ENCODE measurements at places on chromosomes 7 and 10.

DNA sequence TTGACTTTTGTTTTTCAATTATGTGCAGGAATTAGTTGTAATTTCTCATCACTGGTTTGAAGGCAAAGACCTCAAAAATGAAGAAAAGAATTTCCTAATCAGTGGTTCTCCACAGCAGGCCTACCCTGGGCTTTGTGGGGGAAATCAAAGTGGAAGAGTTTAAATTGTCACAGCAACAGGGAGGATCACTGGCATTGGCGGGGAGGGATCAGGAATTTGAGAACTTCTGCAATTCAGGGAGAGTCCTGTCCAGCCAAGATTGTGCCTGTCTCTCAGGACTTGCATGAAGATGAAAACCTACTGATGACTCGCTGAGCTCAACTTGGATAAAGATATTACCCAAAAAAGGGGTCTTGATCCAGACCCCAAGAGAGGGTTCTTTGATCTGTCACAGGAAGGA is 70.1 kb downstream of the HACD1 start:
- DNase-seq = peak; percentile 30

GRCh38 chr7:104231054-104232046 is 23.5 kb upstream of the ORC5 start:
- DNase-seq = peak; percentile 71

DNA sequence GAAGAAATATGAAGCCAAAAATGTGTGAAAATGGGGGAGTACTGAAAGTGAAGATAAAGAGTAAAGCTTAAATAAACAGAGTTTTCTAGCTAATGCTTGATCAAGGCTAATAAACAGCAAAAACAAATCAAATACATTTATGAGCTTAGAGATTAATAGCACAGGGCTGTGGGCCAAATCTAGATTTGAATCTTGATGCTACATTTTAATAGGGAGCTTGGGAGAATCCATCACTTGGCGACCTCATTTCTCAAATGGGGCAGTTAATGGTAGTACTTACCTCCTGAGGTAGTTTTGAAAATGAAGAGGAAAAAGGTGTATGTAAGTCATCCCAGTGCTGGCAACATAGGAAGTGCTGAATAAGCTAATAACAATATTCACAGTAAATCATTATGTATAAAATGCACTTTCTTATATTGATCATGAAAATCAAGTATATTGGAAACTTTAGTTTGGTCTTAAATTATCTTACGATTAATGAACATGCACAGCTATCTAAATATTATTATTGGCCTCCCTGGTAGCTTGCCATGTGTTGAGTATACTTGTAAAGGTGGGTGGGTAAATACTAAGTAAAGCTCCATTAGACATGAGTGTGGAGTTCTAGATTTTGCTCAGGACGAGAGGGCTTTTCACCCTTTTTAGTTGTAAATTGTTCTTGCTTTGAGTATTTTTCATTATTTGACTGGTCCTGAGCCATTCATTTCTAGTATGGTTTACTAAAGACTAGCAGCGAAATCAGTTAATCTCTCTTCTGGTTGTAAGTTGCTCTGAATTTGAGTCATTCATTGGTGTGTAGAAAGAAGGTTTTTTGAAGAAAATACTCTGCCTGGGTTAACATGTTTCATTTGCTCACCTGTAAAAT is 5.1 kb downstream of the BICC1 start:
- no peak for DNase-seq

- no peak for DNase-seq
These were observed 227.2 kb upstream of the KLF14 start for GRCh38 chr7:130961128-130961601.

- DNase-seq = no peak
These were observed 40.6 kb upstream of the WAC start for GRCh38 chr10:28492116-28492920.

- DNase-seq = peak; percentile 92
These were observed at the start of the genes TUBGCP2 and ZNF511 for GRCh38 chr10:133308421-133309099. TUBGCP2 (minus strand) TSS chr10:133308872; CDS start chr10:133302941, 5,931 bp downstream. ZNF511 (plus strand) TSS chr10:133308914; CDS start chr10:133308944, 30 bp downstream.

DNA sequence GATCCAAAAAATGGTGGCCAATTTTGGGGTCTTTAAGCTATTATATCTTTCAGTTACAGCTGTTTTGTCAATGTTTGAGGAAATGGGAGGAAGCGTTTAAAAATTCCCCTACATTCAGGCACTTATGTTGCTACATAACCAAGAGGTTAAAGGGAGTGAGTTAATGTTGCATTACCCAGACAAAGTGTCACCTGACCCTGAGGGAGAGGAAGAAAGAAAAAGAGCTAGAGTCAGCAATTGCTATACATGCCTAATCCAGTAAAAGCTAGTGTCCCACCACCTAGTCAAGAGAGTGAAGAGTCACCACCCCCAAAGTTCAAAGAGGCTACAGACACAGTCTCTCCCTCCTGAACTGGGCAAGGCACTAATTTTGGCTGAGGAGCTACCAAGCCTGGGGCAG is 69.5 kb upstream of the ZNF92 start:
- no peak for DNase-seq

DNA sequence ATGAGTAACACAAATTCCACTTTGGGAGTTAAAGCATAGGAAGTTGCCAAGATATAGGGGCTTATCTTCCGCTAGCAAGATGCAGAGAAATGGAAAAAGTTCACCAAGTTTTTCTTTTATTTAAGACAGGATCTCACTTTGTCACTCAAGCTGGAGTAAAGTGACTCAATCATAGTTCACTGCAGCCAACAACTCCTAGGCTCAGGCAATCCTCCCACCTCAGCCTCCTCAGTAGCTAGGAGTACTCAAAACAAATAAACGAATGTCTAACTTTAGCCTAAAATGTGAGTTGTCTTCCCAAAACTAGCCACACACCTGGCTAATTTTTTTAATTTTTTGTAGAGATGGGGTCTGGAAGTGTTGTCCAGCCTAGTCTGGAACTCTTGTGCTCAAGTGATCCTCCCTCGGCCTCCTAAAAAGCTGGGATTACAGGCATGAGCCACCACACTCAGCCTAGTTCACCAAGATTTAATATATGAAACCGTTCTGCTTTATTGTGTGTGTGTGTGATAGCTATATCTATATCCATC is 9.9 kb downstream of the VIM start:
- DNase-seq = no peak

DNA sequence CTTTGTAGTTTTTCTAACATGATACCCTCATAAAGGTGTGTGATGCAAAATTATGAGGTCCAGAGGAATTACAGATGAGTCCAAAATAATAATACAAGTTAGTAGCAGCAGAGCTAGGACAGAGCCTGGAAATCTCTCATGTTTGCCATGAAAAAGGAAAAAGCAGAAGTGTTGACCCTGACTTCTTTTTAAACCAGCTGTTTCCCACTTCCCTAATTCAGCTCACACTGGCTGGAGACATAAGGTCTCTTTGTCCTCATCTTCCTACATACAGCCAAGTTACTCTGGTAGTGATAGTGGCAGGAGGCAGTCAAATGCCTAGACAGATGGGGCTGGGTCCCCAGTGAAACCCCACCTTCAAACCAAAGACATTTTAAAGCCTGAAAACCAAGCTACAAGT is 269.2 kb downstream of the C7orf25 start:
- DNase-seq = no peak

GRCh38 chr7:121766676-121767075 is 106.3 kb upstream of the PTPRZ1 start:
- DNase-seq = no peak

GRCh38 chr10:101272229-101272868 is 43.1 kb upstream of the LBX1 start:
- peak; percentile 87 for DNase-seq

DNA sequence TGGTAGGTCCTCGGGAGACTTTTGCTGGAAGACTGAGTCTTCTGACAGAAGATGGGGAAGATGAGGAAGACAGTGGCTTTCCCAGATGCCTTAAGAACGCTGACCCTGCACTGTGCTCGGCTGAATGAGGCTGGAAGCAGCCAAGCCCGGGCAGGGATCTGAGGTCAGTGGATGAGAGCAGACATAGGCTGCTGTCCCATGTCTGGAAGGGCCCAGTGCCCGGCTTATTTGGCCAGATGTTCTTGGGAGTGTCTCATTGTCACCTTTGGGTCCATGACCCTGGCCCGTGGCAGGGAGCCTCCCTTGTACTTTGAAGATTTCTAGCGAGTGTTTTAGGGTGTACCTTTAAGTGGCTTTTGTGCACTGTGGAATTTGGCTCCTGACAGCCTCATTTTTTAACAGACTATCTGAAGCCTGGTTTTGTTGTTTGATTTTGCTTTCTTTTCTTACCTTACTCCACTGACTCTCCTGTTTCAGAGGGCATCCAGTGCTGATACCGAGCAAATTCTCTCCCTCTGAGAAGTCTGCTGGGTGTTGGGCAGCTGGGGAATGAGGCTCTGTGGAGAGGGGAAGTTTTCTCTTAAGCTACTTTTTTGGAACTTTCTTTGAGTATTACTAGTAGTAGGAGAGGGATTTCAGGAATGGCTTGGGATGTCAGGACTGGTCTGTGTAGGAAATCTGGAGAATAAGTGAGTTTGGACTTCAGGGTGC is 61.4 kb downstream of the CREB5 start:
- no peak for DNase-seq

- DNase-seq = peak; percentile 93
These were observed 23.2 kb downstream of the POR start for GRCh38 chr7:75937958-75938786.

DNA sequence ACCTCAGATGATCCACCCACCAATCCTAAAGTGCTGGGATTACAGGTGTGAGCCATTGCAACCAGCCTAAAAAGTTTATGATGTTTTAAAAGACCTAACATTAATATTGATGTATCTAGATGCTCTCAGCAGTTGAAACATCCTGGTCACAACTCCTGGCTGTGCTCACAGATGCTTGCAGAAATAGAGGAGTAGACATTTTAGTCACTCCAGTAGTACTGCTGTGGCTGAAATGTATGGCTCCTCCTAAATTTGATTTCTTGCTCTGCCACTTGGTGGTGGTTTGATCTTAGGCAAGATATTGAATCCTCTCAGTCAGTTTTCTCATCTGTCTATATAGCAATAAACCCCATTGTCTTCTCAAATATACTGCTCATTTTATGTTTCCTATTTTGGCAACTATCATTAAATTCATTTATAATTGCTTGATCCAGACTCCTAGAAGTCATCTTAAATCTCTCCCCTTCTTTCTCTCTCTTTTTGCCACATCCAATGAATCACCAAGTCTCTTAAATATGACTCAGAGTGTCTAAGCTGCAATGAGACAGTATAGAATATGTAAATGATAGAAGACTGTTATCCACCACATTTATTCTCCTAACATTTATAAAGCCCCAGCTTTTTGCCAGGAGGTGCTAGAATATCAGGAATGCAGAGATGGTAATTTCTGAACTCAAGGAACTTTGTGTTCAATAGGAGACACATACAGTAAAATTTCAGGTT is 78.1 kb upstream of the NRBF2 start:
- no peak for DNase-seq

DNA sequence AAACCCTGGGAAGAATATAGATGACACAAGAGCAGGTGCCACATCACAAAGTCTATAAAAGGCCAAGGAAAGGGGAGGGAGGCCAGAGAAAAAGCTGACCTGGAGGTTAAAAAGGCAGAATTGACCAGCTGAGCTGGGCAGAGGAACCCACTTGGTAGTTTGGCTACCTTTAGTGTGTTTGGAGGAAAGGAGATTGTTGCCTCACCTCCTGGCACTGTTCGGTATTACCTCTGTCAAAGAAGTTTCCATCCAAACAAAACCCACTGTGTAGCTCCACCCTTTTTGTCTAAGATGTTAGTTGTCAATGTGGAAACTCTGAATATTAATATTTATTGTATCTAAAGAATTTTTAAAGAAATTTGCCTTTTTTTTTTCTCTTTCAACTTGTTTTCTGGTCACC is 23.4 kb downstream of the ENTPD7 start:
- no peak for DNase-seq

DNA sequence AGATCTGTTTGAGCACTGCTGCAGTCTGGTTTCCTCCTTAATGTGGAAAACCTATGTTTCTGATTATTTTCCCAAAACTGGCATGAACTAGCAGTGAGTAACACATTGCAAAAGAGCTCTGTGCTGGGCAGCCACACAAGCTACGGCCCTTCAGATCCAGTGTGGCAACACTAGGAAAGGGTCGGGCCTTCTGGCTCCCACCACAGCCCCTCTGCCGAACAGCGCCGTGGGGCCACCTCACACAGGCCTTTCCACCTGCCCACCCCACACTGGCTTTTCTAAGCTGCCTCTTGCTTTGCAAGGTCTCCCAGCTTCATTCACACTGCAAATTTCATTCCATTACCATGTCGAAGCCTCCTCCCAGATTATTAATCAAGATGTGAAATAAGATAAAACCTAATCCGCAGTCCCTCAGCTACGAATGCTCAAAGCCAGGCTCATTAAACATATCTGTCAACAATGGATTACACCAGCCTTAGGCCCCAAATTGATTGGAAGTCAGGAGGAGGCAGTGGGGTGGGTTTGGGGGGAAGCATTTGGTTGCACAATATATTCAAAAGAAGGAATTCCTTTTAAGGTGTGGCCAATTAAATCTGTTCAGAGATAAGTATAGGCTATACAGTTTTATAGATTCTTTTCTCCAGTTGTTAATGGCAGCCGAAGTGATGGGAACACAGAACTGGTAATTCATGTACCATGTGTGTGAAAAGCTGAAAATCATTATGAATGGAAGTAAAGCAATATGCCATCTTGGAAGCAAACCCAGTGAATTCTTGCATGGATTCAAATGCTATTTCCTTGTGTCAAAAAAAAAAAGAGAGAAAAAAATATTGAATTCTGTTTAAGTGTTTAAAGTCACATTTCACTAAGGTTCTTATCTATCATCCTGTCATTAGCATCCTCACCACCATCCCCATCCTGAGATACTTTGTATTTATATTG is 223.7 kb downstream of the MTERF1 start:
- DNase-seq = peak; percentile 67

DNA sequence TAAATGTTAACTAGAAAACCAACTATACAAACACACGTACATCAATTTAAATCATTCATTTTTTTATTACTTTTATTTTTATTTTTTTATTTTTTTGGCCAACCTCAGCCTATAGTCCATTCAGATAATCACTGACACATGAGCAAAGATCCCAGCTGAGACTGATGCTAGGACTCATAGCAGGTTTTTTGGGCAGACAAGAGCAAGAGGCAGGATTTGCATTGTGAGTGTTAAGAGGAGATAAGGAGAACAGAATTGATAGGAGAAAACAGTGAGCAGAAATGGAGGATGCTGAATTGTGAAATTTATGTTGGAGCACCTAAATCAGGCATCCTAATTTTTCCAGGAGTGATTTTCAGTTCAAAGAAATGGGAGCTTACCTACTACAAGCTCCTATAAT is 240.3 kb downstream of the SEMA3D start:
- no peak for DNase-seq

DNA sequence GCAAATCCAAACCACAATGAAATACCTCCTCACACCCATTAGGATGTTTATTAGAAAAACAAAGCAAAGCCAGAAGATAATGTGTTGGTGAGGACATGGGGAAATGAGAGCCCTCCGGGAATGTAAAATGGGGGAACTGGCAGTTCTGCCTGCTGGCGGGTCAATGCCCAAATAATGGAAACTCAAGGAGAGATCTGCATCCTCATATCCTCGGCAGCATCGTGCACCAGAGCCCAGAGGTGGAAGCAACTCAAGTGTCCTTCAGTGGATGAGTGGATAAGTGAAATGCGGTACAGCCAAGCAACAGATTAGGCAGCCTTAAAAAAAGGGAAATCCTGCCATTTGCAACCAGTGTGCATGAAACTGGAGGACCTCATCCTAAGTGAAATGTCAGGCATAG is 325.2 kb downstream of the WDR37 start:
- no peak for DNase-seq

GRCh38 chr7:17912050-17912449 is 28.2 kb downstream of the SNX13 start:
- DNase-seq = no peak
